Osteoblast (primary cell): ENCODE measurements at places on chromosomes 13 and 19. TPM values are rescaled to one million over a fixed set of nuclear protein-coding genes. Genes with fewer than 3 reads are reported as not detected.

DNA sequence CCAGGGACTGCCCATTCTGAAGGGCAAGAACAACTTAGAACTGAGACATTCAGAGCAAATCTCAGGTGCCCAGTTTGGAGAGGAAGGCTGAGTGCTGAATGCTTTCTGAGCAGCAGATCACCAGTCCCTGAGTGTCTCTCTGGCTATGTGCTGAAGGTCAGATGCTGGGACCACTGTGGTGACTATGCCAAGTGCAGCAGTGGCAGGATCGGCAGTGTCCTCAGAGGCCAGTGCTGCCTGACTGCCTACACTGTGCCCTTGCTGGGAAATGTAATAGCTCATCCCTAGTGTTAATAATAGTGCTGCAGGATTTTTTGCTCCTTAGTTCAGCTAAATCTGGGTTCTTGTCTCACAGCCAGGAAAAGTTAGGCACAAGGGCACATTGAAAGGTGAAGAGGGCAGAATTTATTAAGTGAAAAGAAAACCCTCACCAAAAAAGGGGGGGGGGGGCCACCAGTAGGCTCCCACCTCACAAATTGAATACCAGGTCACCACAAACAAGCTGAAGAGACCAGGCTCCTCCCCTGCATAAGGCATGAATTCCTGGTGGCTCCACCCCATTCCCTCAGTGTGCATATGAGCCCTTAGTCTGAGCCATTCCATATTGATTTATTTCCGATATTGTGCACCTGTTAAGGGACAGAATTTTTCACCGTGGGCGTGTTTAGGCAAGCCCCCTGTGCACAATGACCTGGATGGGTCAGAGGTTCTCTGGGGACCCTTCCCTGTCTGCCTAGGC, 18.5 kb downstream of the RFXAP start:
- no peaks in the 10 kb centered on the region for H3K27me3 ChIP-seq
- no peaks in the 10 kb centered on the region for H3K4me1 ChIP-seq

GRCh38 chr13:43751624-43752023, 35.1 kb downstream of the ENOX1 start:
- H3K27ac ChIP-seq: no peak overlapping the region
- no peak for DNase-seq
- H3K4me3 ChIP-seq: no peak overlapping the region
- no peaks in the 10 kb centered on the region for H3K27me3 ChIP-seq

- H3K27ac ChIP-seq: no peak overlapping the region
- DNase-seq: no peak
- H3K4me1 ChIP-seq: peaks cover 8% of the 10 kb centered on the region
- peak overlapping the region; percentile 21 for H3K4me3 ChIP-seq
Measured at GRCh38 chr13:109273326-109273751, 513.0 kb downstream of the IRS2 start.

- no peaks in the 10 kb centered on the region for H3K27me3 ChIP-seq
- peak overlapping the region; percentile 95 for H3K4me3 ChIP-seq
- peaks cover 10% of the 10 kb centered on the region for H3K36me3 ChIP-seq
Measured at GRCh38 chr19:56315077-56315828, 614 bp upstream of the ZSCAN5A start.

- peaks cover 15% of the 10 kb centered on the region for H3K27me3 ChIP-seq
- no peaks in the 10 kb centered on the region for H3K4me1 ChIP-seq
- H3K36me3 ChIP-seq: no peaks in the 10 kb centered on the region
- no peak overlapping the region for H3K4me3 ChIP-seq
Measured at GRCh38 chr19:35556846-35557538, 6.5 kb downstream of the ATP4A start.

- H3K27ac ChIP-seq: no peak overlapping the region
- no peaks in the 10 kb centered on the region for H3K36me3 ChIP-seq
- no peaks in the 10 kb centered on the region for H3K4me1 ChIP-seq
- H3K4me3 ChIP-seq: no peak overlapping the region
- H3K27me3 ChIP-seq: no peaks in the 10 kb centered on the region
- DNase-seq: no peak
Measured at GRCh38 chr13:40371531-40372125, 294.8 kb downstream of the FOXO1 start.

- peaks cover 12% of the 10 kb centered on the region for H3K4me1 ChIP-seq
- H3K27me3 ChIP-seq: no peaks in the 10 kb centered on the region
- H3K4me3 ChIP-seq: no peak overlapping the region
- no peak for DNase-seq
- no peaks in the 10 kb centered on the region for H3K36me3 ChIP-seq
Measured at GRCh38 chr13:50715402-50716146, 127.9 kb downstream of the DLEU7 start.

DNA sequence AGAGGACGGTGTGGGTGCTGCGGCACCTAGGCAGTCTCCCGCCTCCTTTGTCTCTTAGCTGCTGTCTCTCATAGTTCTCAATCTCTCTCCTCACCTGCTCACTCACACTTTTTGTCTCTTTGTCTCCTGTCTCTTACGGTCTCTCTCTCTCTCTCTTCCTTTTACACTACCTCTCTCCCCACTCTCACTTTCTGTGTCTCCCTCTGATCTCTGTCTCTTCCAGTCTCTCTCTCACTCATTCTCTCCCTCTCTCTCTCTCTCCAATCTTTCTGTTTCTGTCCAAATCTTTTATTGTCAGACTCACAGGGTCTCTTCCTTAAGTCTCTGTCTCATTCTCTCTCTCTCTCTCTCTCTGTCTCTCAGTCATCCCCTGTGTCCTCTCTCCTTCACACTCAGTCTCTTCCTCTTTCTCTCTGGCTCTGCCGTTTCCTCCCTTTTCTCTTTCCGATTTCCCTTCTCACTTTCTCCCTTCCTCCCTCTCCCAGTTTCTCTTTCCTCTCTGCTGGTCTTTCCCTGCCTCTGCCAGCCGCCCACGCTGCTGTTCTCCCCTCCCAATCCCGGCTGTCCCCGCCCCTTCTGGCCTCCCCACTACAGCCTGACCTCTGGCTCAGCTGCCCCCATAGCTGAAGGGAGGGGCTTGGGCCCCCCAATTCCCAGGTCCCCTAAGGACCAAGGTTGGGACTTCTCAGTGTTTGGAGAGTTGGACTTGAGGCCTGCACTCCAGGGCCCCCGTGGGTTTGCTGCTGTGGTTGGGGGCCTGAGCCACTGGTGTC, at the start of gene PLEKHA4:
Gene PLEKHA4 (minus strand): TSS at position 504 of the 773 bp plus-strand sequence. CDS start 997 bp downstream, outside the sequence.
- H3K27me3 ChIP-seq: no peaks in the 10 kb centered on the region
- peak within 1 kb of the TSS; percentile 74 for H3K4me3 ChIP-seq
- peaks cover 19% of the 10 kb centered on the region for H3K36me3 ChIP-seq
- peak within 1 kb of the TSS; percentile 51 for H3K27ac ChIP-seq

DNA sequence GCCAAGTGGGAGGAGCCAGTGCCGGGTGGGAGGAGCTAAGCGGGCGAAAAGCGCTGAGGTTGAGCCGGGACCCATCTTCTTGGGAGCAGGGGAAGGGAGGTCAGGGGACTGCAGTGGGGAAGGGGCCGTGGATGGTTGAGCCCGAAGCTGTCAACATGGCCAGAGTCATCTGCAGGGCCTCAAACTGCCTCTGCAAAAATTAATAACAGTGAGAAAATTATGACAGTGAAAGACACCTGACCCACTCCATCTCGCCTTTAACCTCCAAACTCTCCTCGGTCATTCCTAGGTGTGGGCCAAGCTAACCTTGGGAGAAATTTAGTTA, 30.1 kb downstream of the ZNF557 start:
- H3K27ac ChIP-seq: peak overlapping the region; percentile 82
- peaks cover 5% of the 10 kb centered on the region for H3K4me1 ChIP-seq
- no peaks in the 10 kb centered on the region for H3K27me3 ChIP-seq

- no peak for DNase-seq
- H3K4me1 ChIP-seq: peaks cover 15% of the 10 kb centered on the region
- no peaks in the 10 kb centered on the region for H3K27me3 ChIP-seq
- no peaks in the 10 kb centered on the region for H3K36me3 ChIP-seq
- no peak overlapping the region for H3K27ac ChIP-seq
Measured at GRCh38 chr13:28346154-28346553, 148.8 kb downstream of the FLT1 start.

GRCh38 chr19:58355215-58355796, 2.0 kb upstream of the A1BG start:
- no peak overlapping the region for H3K4me3 ChIP-seq
- peaks cover 21% of the 10 kb centered on the region for H3K27me3 ChIP-seq
- peak; percentile 73 for DNase-seq
- H3K27ac ChIP-seq: no peak overlapping the region
- no peaks in the 10 kb centered on the region for H3K36me3 ChIP-seq

DNA sequence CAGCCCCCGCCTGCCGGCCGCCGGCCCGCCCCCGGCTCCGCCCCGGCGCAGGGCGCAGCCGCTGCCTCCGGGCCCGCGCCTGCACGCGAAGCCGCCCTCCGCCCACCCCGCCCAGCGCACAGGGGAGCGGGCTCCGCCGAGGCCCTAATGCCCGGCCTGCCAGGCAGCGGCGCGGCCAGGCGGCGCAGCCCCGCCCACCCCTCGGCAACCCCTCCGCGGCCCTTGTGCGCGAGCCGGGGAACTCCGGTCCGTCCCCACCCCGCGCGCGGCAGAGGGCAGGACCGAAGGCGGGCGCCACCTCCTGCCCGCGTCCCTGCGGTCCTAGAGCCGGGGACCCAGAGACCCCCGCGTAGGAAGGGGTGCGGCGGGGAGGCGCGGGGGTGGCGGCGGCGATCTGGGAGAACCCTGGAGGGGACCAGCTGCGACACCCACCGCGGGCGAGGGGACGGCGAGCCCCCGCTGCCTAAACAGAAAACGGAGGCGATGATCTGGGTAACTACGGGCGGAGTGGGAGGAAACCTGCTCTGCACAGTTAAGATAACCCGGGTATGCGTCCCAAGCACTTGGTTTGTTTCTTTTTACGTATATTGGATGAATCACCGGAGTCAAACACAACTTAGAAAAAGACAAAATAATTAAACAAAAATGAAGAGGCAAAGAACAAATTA, 350 bp upstream of the USP12 start:
- peak overlapping the region; percentile 87 for H3K4me3 ChIP-seq
- H3K27me3 ChIP-seq: no peaks in the 10 kb centered on the region
- H3K27ac ChIP-seq: peak overlapping the region; percentile 83
- peaks cover 38% of the 10 kb centered on the region for H3K4me1 ChIP-seq
- peak; percentile 100 for DNase-seq

GRCh38 chr19:11425719-11426457, 6.8 kb upstream of the RGL3 start:
- H3K4me1 ChIP-seq: no peaks in the 10 kb centered on the region
- DNase-seq: peak; percentile 31
- H3K36me3 ChIP-seq: no peaks in the 10 kb centered on the region

- peak overlapping the region; percentile 70 for H3K27ac ChIP-seq
- DNase-seq: no peak
Measured at GRCh38 chr13:45240143-45240542, 39.3 kb upstream of the KCTD4 start.

GRCh38 chr13:78576261-78576660, 27.1 kb downstream of the POU4F1 start:
- no peaks in the 10 kb centered on the region for H3K27me3 ChIP-seq
- H3K27ac ChIP-seq: no peak overlapping the region
- no peaks in the 10 kb centered on the region for H3K4me1 ChIP-seq
- H3K4me3 ChIP-seq: no peak overlapping the region

GRCh38 chr13:60267498-60268202, 103.9 kb upstream of the DIAPH3 start:
- no peaks in the 10 kb centered on the region for H3K27me3 ChIP-seq
- H3K4me1 ChIP-seq: no peaks in the 10 kb centered on the region
- H3K27ac ChIP-seq: no peak overlapping the region
- peak overlapping the region; percentile 72 for H3K4me3 ChIP-seq
- H3K36me3 ChIP-seq: no peaks in the 10 kb centered on the region

- no peaks in the 10 kb centered on the region for H3K36me3 ChIP-seq
- H3K27me3 ChIP-seq: no peaks in the 10 kb centered on the region
- H3K27ac ChIP-seq: no peak overlapping the region
Measured at GRCh38 chr13:94454334-94454733, 25.1 kb downstream of the DCT start.

DNA sequence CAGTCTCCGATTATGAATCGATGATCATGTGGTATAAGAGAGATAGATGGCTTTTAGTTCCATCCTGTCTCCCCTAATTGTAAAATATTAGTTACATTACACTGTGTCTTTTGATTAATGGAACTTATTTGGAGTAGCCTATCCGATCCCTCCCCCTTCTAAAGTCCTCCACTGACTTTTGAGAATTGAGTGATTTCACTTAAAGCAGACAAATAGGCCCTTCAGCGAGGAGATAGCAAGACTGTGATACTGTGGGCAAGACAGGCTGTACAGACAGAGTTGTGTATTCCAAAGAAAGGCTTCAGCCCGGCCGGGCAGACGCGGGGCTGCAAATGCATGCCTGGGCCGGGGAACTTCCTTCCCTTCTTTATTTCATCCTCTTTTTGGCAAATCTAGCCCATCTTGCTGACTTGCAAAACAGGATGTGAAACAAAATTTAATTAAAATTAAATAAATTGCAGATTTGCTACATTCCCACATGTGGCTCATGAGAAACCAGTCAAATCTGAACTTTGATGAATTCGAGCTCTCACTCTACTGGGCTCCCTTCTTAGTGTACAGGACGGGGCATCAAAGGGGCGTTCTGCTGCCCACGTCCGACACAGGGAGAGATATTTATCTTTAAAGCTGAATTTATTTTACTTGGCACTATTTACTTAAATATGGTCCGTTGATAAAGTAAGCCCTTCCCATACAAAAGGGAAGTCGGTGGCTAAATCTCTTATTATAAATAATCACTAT, 314.8 kb downstream of the ZNF536 start:
- H3K4me3 ChIP-seq: no peak overlapping the region
- H3K4me1 ChIP-seq: peaks cover 3% of the 10 kb centered on the region
- H3K27me3 ChIP-seq: peaks cover 9% of the 10 kb centered on the region
- no peaks in the 10 kb centered on the region for H3K36me3 ChIP-seq

GRCh38 chr13:105763851-105764250, 771.6 kb downstream of the EFNB2 start:
- DNase-seq: no peak
- H3K27me3 ChIP-seq: no peaks in the 10 kb centered on the region
- H3K27ac ChIP-seq: no peak overlapping the region
- no peaks in the 10 kb centered on the region for H3K36me3 ChIP-seq
- no peaks in the 10 kb centered on the region for H3K4me1 ChIP-seq

- H3K27me3 ChIP-seq: no peaks in the 10 kb centered on the region
- peak; percentile 96 for DNase-seq
- peak overlapping the region; percentile 97 for H3K4me3 ChIP-seq
- H3K36me3 ChIP-seq: no peaks in the 10 kb centered on the region
- peaks cover 39% of the 10 kb centered on the region for H3K4me1 ChIP-seq
Measured at GRCh38 chr19:571566-571974, 826 bp upstream of the BSG start.

GRCh38 chr19:33960566-33960965, 163.9 kb downstream of the KCTD15 start:
- H3K4me1 ChIP-seq: no peaks in the 10 kb centered on the region
- peak; percentile 26 for DNase-seq
- no peak overlapping the region for H3K4me3 ChIP-seq
- H3K27me3 ChIP-seq: no peaks in the 10 kb centered on the region

The ZNF530 gene
- total RNA-seq: 4.1 and 4.7 TPM in 2 replicates

The PRR20E gene
- not detected in 2 replicates for total RNA-seq

The PNMA8C gene
- total RNA-seq: under 0.01 and 0.36 TPM in 2 replicates

The PPP1R13L gene
- total RNA-seq: 6.9 and 8.5 TPM in 2 replicates

The RELB gene
- total RNA-seq: 8.5 and 9.8 TPM in 2 replicates

The ZNF547 gene
- 3.5 and 5.1 TPM in 2 replicates for total RNA-seq

The ZNF93 gene
- total RNA-seq: 5.1 and 7.1 TPM in 2 replicates

The GNG14 gene
- not detected in 2 replicates for total RNA-seq

The PLVAP gene
- not detected in 2 replicates for total RNA-seq

The TBXA2R gene
- total RNA-seq: 1.4 and 1.5 TPM in 2 replicates

The HIPK4 gene
- 0.29 and 0.36 TPM in 2 replicates for total RNA-seq

The SNRNP70 gene
- total RNA-seq: 105 and 111 TPM in 2 replicates

The SIGLEC12 gene
- total RNA-seq: under 0.01 TPM in 1 of 2 replicates, not detected in the other
